ENCODE measurements at places on chromosomes 3 and 15.

- no peak for DNase-seq
These were observed 38.6 kb upstream of the RBMS3 start for GRCh38 chr3:29242296-29242695.

DNA sequence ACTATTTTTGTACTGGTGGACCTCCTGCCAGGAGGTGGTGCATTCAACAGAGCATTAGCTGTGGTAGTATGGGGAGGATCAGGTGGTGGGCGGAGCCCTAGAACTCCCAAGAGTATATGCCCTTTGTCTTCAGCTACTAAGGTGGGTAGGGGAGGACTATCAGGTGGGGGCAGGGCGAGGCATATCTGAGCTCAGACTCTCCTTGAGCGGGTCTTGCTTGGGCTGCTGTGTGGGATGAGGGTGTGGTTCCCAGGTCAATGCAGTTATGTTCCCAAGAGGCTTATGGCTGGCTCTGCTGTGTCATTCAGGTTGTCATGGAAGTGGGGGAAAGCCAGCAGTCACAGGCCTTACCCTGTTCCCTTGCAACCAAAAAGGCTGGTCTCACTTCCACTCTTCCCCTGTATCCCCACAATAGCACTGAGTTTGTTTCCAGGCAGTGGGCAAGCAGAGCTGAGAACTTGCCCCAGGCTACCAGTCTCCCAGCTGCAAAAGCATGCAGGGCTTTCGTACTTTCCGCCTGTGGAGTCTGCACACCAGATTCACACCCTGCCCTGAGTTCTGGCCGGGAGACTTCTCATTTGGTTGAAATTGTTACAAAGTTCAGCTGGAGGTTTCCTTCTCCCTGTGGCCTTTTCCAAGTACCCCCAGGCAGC lies 93.7 kb upstream of the DPPA4 start:
- DNase-seq: no peak

- no peak for DNase-seq
These were observed 61.2 kb upstream of the ICE2 start for GRCh38 chr15:60540002-60540651.

DNA sequence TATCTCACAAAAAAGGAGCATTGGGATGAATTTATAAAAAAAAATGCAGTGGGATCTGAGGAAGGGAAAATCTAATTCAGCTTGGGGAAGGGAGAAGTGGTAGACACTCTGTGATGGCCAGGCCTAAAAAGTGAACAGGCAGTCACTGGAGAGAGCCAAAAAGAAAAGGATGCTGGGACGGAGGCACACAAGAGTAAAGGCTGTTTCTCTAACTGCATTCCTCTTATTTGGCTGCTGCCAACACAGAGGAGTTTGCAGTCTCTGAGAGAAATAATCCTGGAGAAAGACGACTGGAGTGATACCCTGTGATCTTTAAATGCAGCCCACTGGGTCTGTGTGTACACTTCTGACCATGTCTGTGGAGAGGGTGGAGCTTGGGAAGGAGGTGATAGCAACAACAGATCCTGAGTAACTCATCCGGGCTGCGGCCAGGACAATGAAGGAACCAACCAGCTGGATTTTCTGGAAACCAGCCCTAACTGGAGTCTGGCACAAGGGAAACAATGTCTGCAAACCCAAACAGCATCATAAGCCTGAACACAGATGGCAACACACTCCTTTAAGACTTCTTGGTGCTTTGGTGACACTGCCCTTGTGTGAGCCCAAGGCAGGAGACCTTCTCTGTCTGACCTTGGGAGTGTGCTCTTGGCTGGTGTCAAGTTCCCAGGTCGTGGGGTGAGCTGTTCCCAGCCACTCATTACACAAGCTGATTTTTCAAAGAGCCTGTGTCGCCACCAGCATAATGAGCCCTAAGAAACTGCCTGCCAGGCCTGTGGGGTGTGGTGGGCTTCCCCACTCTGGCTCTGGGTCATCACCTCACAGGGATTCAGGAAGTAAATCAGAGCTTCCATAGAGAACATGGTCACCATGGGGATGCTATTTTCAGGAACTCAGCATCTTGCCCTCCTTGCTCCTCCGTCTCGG lies 8.0 kb downstream of the FYCO1 start:
- no peak for DNase-seq

GRCh38 chr3:50415816-50416215 lies 56.5 kb upstream of the TMEM115 start:
- DNase-seq: no peak

- no peak for DNase-seq
These were observed 12.6 kb upstream of the VIPR1 start for GRCh38 chr3:42489937-42490227.

- DNase-seq: no peak
These were observed 141.6 kb downstream of the EBLN2 start for GRCh38 chr3:73203101-73203500.

GRCh38 chr15:59779110-59779509 lies 90.0 kb upstream of the BNIP2 start:
- no peak for DNase-seq

Data from cortex of kidney (tissue), 1 donor.